ENCODE measurements at places on chromosomes 5 and 9. TPM values are rescaled to one million over a fixed set of nuclear protein-coding genes. Genes with fewer than 3 reads are reported as not detected.

The RICTOR gene
- total RNA-seq, result 19.7 TPM

The FGF1 gene
- not detected for total RNA-seq

The AGXT2 gene
- total RNA-seq, result not detected

The DRD1 gene
- total RNA-seq, result not detected

The GPX3 gene
- not detected for total RNA-seq

The ESM1 gene
- not detected for total RNA-seq

The CER1 gene
- not detected for total RNA-seq

The GPR21 gene
- not detected for total RNA-seq

The NRARP gene
- 5.0 TPM for total RNA-seq

The IFNB1 gene
- 1.2 TPM for total RNA-seq

DNA sequence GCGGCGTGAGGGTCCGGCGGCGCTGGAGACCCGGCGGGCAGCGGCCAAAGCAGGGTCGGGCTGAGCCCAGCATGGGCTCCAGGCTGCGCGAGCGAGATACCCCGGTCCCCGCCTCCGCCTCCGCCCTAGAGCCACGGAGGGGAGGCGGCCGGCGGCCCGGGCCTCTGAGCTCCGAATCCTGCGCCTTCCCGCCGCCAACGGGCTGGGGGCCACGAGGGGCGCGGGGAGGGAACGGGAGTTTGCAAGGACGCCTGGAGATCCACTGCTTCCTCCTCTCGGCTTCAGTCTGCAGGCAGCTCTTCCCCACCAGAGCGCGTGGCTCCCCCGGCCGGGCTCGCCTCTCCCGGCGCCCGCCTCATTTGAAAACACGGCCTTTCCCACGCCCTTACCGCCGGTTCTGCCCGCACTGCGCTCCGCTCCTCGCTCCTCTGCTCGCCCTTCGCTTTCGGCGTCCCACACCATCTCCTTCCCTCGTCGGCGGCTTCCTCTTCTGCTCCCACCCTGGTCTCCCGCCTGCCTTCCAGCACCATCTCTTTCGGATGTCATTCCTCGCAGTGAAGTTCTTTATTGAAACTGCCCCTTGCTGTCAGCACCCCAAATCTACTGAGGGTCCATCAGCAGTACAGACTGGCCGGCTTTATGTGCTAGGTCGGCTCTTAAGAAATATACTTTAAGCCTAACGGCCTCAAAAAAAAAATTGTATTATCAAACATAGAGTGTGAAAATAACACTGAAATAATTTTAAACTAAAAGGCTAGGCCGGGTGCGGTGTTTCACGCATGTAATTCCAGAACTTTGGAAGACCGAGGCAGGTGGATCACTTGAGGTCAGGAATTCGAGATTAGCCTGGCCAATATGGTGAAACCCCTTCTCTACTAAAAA lies 105.0 kb upstream of the FAM120A start:
- H3K4me3 ChIP-seq, result peak overlapping the region; percentile 65
- no peak overlapping the region for H3K27ac ChIP-seq
- peak; percentile 14 for DNase-seq
- H3K36me3 ChIP-seq, result no peaks in the 10 kb centered on the region
- peaks cover 4% of the 10 kb centered on the region for H3K4me1 ChIP-seq

DNA sequence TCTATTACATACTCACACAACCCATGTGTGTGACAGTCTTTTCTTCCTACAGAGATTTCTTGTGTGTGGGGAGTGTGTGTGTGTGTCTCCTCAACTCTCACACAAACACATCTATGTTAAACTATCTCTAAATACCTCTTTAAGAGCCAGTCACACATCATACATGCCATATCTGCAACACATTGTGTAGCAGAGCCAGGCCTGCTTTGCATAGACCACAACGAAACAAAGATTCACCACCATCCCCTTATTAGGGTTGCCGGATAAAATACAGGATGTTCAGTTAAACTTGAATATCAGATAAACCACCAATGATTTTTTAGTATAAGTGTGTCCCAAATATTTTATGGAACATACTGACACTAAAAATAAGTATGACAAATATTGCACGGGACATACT lies 2.3 kb downstream of the FAM170A start:
- no peaks in the 10 kb centered on the region for H3K27me3 ChIP-seq
- H3K4me3 ChIP-seq, result no peak overlapping the region
- DNase-seq, result no peak
- no peak overlapping the region for H3K27ac ChIP-seq

GRCh38 chr9:18485714-18486113 lies 11.8 kb downstream of the ADAMTSL1 start:
- no peak overlapping the region for H3K4me3 ChIP-seq
- no peaks in the 10 kb centered on the region for H3K4me1 ChIP-seq
- no peak overlapping the region for H3K27ac ChIP-seq
- no peak for DNase-seq
- H3K36me3 ChIP-seq, result no peaks in the 10 kb centered on the region
- no peaks in the 10 kb centered on the region for H3K27me3 ChIP-seq

GRCh38 chr5:4191041-4191440 lies 595.4 kb downstream of the IRX1 start:
- H3K4me3 ChIP-seq, result no peak overlapping the region
- H3K36me3 ChIP-seq, result no peaks in the 10 kb centered on the region
- DNase-seq, result no peak

DNA sequence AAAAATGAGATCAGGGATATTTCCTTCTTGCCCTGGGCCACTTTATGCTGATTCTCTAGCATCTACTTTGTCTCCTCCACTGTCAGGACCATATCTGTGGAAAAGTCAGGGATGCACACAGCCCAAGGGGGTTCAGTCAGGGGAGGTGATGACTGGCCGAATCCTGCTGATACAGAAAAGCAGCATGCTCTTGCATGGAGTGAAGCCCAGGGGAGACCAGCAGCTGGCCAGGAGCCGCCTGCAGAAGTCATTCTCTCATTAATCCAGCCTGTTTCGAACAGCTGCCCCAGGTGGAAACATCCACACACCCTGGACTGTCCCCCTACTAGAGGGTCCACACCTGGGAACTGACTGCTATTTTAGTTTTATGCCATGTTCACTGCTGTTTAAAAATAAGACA lies 177.1 kb downstream of the ATP10B start:
- no peak overlapping the region for H3K27ac ChIP-seq
- H3K27me3 ChIP-seq, result peaks cover 4% of the 10 kb centered on the region
- no peaks in the 10 kb centered on the region for H3K4me1 ChIP-seq
- H3K4me3 ChIP-seq, result no peak overlapping the region

DNA sequence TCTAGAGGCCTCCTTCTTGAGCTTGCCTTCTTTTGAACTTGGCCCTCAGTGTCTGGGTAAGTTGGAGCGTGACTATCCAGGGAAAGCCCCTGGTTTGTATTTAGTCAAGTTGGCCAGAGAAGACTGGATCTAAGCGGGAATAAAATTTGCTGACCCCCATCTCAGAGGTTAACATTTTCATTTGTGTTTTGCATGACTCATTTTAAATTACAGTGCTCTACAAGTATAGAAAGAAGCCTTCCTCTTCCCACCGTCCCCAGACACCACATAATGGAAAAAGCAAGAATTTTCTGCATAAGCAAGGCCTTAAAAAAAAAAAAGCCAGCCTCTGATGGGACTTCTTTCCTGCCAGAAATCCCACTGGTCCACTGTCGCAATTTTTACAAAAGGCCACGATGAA lies 27.2 kb downstream of the PIK3R1 start:
- H3K4me1 ChIP-seq, result peaks cover 75% of the 10 kb centered on the region
- peak overlapping the region; percentile 61 for H3K27ac ChIP-seq
- H3K36me3 ChIP-seq, result peaks cover 22% of the 10 kb centered on the region
- DNase-seq, result no peak

GRCh38 chr9:81680506-81680905 lies 8.8 kb downstream of the TLE1 start:
- no peak for DNase-seq
- H3K4me3 ChIP-seq, result no peak overlapping the region

- H3K27ac ChIP-seq, result no peak overlapping the region
- peaks cover 36% of the 10 kb centered on the region for H3K4me1 ChIP-seq
- DNase-seq, result no peak
- peaks cover 4% of the 10 kb centered on the region for H3K36me3 ChIP-seq
Observed at GRCh38 chr9:7970681-7971330, 171.2 kb upstream of the DMAC1 start.

GRCh38 chr9:112884101-112884500 lies 6.6 kb downstream of the SLC46A2 start:
- no peak for DNase-seq
- H3K27me3 ChIP-seq, result no peaks in the 10 kb centered on the region
- H3K27ac ChIP-seq, result no peak overlapping the region
- H3K36me3 ChIP-seq, result peaks cover 7% of the 10 kb centered on the region

GRCh38 chr9:125986966-125987365 lies 239.8 kb downstream of the PBX3 start:
- peaks cover 4% of the 10 kb centered on the region for H3K27me3 ChIP-seq
- H3K4me3 ChIP-seq, result no peak overlapping the region
- H3K36me3 ChIP-seq, result no peaks in the 10 kb centered on the region
- H3K4me1 ChIP-seq, result no peaks in the 10 kb centered on the region
- no peak overlapping the region for H3K27ac ChIP-seq

DNA sequence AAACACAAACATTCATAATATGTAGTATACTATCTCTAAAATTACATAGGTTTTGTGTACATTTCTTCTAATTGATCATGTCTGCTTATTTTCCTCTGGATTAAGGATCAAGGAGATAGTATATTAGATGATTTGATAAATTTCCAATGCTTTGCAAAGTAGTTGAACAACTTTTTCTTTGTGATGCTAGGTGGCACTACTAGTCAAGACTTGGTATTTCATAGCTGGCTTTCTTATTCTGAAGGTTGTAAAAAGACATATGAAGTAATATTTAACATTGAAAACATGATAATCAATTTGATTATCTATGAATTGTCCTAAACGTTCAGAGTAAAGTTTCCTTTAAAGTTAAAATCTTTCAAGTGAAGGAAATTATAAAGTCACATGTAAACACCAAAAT lies 106.1 kb upstream of the FGF10 start:
- H3K4me3 ChIP-seq, result no peak overlapping the region
- no peaks in the 10 kb centered on the region for H3K36me3 ChIP-seq
- no peak for DNase-seq

DNA sequence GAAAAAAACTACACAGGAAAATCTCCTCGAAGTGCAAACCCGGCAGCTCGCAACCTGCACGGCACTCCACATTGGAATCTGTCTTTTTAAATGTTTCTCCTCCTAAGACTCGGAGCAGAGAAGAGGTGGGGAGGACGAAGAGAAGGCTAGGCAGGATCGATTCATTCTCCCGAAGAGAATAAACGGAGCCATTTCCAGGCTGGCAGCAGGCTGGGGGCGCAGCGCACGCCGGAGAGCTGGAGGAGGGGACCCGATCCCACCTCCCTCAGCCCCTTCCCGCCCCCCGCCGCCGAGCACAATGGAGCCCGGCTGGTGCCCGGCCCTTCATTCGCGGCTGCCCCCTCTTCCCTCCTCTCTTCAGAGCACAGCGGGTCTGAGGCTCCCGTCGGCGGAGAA lies 628 bp downstream of the HOMER1 start:
- peak overlapping the region; percentile 63 for H3K27ac ChIP-seq
- H3K36me3 ChIP-seq, result peaks cover 14% of the 10 kb centered on the region
- H3K4me3 ChIP-seq, result peak overlapping the region; percentile 84
- DNase-seq, result no peak
- H3K27me3 ChIP-seq, result peaks cover 26% of the 10 kb centered on the region

DNA sequence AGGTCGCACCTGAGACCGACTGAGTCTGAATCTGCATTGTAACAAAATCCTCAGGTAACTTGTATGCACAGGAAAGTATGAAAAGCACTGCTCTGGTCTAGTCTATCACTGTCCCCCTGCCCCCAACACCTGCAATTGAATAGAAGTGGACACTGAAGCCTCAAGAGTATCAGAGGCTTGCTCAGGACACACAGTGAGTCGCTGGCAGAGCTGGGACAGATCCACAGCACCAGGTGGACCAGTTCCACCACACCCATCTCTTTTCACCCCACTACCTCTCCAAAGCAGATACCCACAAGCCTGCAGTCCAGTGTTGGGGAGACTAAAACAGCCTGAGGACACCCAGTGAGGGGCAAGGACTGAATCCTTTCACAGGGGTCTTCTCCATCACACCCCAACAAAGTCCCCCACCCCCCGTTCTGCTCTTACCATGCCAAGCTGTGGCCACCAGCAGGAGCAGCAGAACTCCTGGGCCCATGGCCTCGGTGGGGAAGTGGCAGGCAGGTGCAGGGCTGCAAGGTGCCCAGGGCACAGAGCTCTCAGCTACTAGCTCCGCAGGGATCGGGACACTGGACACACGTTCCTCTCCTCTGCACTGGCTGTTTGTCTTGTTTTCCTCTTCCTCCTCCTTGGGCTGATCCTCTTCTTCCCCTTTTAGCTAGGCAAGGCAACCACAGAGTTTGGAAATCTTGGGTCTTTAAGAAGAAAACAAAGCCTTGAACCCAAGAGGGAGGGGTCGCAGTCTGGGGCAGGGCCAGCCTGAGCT lies at the start of gene CSF1R:
CSF1R (minus strand) TSS at position 605 of the 766 bp plus-strand sequence; CDS start at position 478, 127 bp downstream.
- no peak for DNase-seq
- no peak within 1 kb of the TSS for H3K27ac ChIP-seq
- H3K4me3 ChIP-seq, result no peak within 1 kb of the TSS
- H3K36me3 ChIP-seq, result no peaks in the 10 kb centered on the region
- H3K4me1 ChIP-seq, result peaks cover 4% of the 10 kb centered on the region

GRCh38 chr5:7330256-7330655 lies 65.7 kb upstream of the ADCY2 start:
- no peak for DNase-seq
- H3K36me3 ChIP-seq, result no peaks in the 10 kb centered on the region
- no peaks in the 10 kb centered on the region for H3K27me3 ChIP-seq

GRCh38 chr5:115418788-115419187 lies 122.3 kb upstream of the CCDC112 start:
- H3K27ac ChIP-seq, result no peak overlapping the region
- no peak overlapping the region for H3K4me3 ChIP-seq
- H3K4me1 ChIP-seq, result peaks cover 4% of the 10 kb centered on the region

GRCh38 chr5:177507165-177507564 lies 2.5 kb downstream of the DOK3 start:
- DNase-seq, result no peak
- H3K36me3 ChIP-seq, result peaks cover 15% of the 10 kb centered on the region
- no peak overlapping the region for H3K27ac ChIP-seq
- no peaks in the 10 kb centered on the region for H3K27me3 ChIP-seq
- H3K4me1 ChIP-seq, result peaks cover 16% of the 10 kb centered on the region

DNA sequence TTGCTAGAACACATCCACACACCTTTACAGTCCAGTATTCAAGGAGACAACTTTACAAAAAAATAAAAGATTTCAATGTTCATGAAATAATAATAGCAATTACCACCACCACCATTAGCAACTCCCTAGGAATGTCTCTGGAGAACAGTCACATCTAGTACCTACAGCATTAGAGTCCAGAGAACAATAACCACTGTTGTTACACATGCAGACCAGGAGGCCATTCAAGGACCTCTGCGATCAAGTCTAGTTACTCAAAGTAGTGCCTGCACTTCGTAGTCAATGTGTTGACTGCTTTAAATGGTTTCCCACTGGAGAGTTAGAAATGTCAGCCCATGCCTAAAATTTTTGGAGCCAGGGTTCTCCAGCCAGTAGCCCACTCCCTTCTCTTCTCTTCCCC lies 244.4 kb downstream of the DEPDC1B start:
- no peaks in the 10 kb centered on the region for H3K36me3 ChIP-seq
- no peaks in the 10 kb centered on the region for H3K4me1 ChIP-seq
- H3K27ac ChIP-seq, result no peak overlapping the region
- DNase-seq, result no peak
- no peaks in the 10 kb centered on the region for H3K27me3 ChIP-seq

Data from activated naive CD8-positive, alpha-beta T cell treated with anti-CD3 and anti-CD28 coated beads for 36 hours (primary cell).